ENCODE measurements at places on chromosomes 12 and 14. TPM values are rescaled to one million over a fixed set of nuclear protein-coding genes. Genes with fewer than 3 reads are reported as not detected.

- no peaks in the 10 kb centered on the region for H3K27me3 ChIP-seq
- no peak for DNase-seq
- no peaks in the 10 kb centered on the region for H3K4me1 ChIP-seq
- no peak overlapping the region for H3K4me3 ChIP-seq
Measured at GRCh38 chr14:98350213-98350612, 921.8 kb downstream of the BCL11B start.

- no peaks in the 10 kb centered on the region for H3K27me3 ChIP-seq
- H3K4me1 ChIP-seq, result no peaks in the 10 kb centered on the region
- peak overlapping the region; percentile 67 for H3K27ac ChIP-seq
- H3K36me3 ChIP-seq, result no peaks in the 10 kb centered on the region
Measured at GRCh38 chr12:80627782-80628181, 79.7 kb upstream of the MYF6 start.

DNA sequence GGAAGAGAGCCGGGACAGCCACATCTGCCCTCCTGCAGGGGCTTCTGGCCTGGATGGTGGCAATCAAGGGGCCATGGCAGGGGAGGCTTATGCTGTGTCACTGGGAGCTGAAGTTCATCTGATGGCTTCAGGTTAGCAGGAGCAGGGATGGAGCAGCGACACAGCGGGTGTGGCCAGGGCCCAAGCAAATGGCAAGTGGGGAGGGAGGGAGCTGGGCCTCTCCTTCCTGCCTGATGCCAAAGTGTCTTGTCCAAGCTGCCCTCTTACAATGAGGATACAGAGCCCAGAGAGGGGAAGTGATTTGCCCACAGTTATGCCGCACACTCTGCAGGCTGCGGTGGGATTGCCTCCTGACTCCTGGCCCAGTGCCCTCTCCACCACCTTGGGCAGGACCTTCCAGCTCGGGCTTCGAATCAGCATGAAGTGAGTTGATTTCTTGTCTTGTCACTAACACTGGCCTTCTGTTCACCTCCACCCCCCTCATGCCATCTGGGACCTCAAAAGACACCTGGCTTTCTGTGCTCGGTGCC lies 51.3 kb downstream of the IQSEC3 start:
- H3K4me1 ChIP-seq, result no peaks in the 10 kb centered on the region
- no peaks in the 10 kb centered on the region for H3K36me3 ChIP-seq
- no peaks in the 10 kb centered on the region for H3K27me3 ChIP-seq
- DNase-seq, result no peak
- no peak overlapping the region for H3K27ac ChIP-seq

GRCh38 chr14:50647282-50647681 lies 20.8 kb downstream of the SAV1 start:
- DNase-seq, result no peak
- H3K4me1 ChIP-seq, result no peaks in the 10 kb centered on the region
- no peak overlapping the region for H3K4me3 ChIP-seq
- no peak overlapping the region for H3K27ac ChIP-seq

DNA sequence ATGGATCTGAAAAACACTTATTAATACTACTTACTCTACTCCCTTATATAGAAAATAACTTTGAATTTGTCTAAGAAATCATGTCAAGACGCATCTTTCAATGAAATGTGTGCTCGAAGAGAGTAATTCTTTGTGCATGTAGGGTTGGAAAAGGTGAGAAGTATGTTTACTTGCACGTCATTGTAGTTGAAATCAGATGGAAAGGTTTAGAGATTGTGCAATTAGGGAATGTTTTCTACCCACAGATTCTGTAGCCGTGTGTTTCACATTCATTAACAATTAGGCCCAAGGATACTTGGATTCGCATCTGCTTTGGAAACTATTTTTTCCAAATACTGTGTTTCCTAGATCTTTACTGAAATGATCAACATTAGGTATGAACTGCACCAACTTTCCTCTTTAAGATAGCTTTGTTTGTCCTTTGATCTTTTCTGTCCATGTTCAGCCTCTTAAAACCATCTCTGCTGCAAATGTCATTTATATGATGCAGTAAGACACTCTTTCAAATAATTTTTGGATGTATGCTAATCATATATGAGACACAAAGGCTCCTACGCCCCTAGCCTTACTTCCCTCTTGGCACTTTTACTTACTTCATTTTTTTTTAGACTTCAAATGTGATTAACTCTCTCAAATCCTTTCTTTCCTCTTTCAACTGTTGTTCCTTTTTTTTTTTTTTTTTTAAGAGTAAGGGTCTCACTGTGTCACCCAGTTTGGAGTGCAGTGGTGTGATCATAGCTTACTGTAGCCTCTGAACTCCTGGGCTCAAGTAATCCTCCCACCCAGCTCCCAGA lies 58.0 kb upstream of the PSMA6 start:
- DNase-seq, result no peak
- no peaks in the 10 kb centered on the region for H3K27me3 ChIP-seq
- no peaks in the 10 kb centered on the region for H3K36me3 ChIP-seq
- no peak overlapping the region for H3K4me3 ChIP-seq
- H3K4me1 ChIP-seq, result no peaks in the 10 kb centered on the region

- H3K36me3 ChIP-seq, result no peaks in the 10 kb centered on the region
- H3K27me3 ChIP-seq, result no peaks in the 10 kb centered on the region
- H3K27ac ChIP-seq, result no peak overlapping the region
Measured at GRCh38 chr14:50936882-50937281, 7.4 kb downstream of the PYGL start.

- H3K27ac ChIP-seq, result no peak overlapping the region
- H3K4me1 ChIP-seq, result no peaks in the 10 kb centered on the region
- no peak for DNase-seq
- no peaks in the 10 kb centered on the region for H3K36me3 ChIP-seq
- H3K27me3 ChIP-seq, result no peaks in the 10 kb centered on the region
- H3K4me3 ChIP-seq, result no peak overlapping the region
Measured at GRCh38 chr12:25695574-25695973, 142.5 kb upstream of the LMNTD1 start.

The CLEC4D gene
- total RNA-seq, result not detected

The ITPK1 gene
- 58.3 TPM for total RNA-seq

Data from right atrium auricular region (tissue), 2 donors.